ENCODE measurements at places on chromosomes 1 and 21.
A peak's percentile ranks its signal among the peaks of the same experiment; 100 is the strongest.

- peak; percentile 40 for DNase-seq
Measured at GRCh38 chr21:41816583-41817165, 49.8 kb upstream of the RIPK4 start.

DNA sequence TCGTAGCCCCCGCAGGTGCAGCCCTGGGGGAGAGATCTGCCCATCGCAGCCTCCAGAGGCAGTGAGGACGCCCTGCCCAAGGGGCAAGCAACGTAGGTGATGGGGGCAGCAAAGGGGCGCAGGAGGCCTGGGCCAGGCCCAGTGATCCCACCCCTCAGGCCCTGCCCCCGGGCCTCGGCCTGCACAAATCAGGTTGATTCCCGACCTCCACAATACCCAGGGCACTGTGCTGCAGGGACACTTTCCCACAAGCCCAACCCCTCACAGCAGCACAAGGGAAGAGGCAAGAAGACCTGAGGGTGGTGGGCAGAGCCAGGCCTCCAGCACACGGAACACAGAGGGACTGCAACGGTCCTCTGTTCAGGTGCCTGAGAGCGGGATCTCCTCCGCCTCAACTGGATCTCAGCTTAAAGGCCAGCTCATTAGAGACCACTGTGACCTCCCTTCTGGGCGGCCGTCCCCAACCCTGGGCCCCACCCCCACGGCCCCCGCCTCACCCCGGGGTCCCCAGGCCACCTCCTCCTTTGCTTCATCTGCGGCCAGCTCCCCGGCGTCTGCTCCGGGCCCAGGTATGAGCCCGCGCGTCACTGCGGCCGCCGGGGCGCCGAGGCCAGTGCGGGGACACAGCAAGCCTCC lies 812 bp upstream of the ARF1 start:
- DNase-seq = no peak

- no peak for DNase-seq
Measured at GRCh38 chr1:23594927-23595353, 35.6 kb upstream of the ID3 start.

- no peak for DNase-seq
Measured at GRCh38 chr1:241997401-241997998, 1.4 kb downstream of the MAP1LC3C start.

GRCh38 chr1:114015075-114015474 lies 35.8 kb downstream of the OLFML3 start:
- DNase-seq = no peak

GRCh38 chr1:94298861-94299260 lies 61.5 kb upstream of the ARHGAP29 start:
- DNase-seq = peak; percentile 56

GRCh38 chr1:93707956-93708355 lies 26.3 kb upstream of the BCAR3 start:
- DNase-seq = peak; percentile 78

DNA sequence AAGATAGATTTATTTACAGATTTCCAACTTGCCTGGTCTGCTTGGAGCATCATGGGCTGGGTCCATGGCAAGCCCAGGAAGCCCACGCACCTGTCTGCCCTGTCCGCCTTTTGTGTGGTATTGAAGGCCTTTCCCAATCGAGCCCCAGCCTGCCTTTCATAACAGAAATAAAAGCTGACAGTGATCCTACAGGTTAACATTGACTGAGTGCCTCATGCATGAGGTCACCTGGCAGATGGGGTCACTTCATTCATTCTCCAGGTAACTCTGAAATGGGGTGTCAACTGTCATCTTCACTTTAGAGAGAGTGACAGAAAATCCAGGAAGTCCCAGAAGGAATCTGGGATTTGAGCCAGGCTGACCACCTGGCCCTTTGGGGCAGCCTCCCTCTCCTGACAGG lies 36.3 kb upstream of the CASZ1 start:
- DNase-seq = no peak

DNA sequence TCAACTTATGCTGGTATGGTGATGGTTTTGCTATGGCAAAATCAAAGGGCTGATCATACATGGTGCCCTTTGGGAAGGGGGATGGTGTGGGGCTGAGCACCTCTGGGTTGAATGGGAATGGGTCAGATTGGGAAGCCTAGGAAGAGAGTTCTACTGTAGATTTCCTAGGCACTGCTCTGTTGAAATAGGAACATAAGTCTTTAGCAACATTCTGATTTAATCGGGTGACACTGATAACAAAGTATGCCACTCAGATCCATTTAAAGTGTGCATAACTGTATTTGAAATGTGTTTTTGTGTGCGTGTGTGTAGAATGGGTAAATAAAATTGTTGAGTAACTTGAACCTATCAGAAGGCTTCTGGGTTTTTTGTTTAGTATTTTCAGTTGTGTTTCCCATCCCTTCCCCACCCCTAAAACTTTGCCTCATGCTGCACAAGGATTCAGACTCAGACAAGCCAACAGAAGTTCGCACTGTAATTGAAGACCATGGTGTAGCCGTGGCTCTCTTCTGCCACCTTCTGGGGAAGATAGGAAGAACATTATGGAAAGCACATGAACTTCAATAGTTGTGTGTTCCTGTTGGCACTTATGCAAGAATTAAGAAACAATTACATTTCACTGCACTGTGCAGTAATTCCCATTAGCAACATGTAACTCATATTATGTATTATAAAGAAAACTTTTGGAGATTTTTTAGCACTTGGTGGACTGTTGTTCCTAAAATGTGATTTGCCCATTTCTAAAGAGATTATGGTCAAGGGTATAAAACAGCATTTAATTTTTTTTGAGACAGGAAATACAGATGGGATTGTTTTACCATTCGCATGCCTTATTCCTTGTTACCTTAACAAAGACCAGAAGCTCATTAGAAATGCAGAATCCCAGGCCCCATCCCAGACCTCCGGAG lies 10.9 kb upstream of the C4BPB start:
- peak; percentile 81 for DNase-seq

GRCh38 chr1:8555582-8555981 lies 237.7 kb downstream of the SLC45A1 start:
- DNase-seq = no peak

DNA sequence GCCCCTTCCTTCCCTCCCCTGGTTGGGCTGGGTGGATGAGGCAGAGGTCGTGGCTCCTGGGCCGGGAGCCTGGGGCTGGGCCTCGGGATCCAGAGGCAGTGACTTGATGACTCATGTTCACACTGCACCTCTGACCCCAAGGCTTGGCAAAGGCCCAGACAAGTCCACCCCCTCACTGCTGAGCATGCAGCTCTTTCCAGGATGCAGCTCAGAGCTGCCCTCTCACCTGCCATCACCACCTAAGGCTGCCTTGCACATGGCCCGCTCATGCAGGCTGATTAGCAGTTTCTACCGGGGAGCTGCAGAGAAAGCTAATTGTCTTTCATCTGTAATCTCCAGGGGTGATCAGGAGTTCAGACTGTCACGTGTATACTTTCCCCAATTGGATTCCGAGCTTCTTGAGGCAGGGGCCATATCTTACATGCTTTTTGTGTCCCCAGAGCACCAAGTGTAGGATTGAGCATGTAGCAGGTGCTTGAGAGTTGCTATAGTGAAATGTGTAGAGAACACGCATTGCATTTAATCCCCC lies 62.1 kb downstream of the LRRN2 start:
- peak; percentile 42 for DNase-seq

DNA sequence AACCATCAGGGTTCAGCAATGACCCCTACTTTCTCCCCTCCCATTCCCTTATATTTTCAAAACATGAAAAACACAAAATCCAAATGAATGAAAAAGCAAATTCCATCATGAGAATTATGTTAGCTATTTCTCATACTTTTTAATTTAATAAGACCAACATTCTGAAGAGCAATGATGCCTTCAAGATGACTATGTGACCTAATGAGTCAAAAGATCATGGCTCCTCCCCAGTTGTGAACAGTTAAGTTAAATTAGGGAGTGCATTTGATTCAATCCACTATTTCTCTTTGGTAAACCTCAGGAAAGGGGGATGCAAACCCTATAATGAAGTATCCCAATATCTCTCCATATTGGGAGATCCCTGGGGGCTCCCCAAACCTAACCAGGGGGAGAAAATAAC lies 36.5 kb downstream of the PUM1 start:
- no peak for DNase-seq

- peak; percentile 24 for DNase-seq
Measured at GRCh38 chr1:6445062-6445763, 20.6 kb downstream of the ESPN start.

DNA sequence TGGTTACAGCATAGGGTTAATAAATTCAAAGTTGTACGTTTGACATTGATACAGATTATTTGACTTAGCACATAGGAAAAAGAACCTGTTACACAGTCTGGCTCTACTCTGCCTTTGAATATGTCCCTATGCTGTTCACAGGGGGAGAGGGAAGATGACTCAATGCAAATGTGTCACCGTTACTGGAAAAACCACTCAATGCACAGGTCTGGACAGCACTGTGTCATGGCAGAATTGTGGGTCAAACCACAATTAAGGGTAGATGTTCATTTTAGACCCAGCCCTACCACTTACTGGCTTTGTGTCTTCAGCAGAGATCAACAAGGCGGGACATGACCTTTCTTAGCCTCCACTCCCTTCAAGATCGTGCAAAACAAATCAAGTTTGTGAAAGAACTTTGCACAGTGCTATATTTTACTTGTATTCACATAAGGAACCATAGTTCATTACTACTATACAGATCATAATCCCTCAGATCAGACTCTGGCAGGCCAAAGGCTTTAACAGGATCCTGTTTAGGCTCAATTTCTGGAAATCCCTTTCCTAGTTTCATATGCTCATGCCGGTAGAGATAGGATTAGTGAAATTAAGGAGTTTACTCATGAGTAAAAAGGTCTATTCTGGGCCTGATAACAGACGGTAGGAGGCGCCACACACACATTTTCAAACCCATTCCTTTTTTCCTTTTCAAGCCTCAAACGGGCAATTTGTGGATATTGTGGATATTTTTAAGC lies 22.1 kb downstream of the EIF2D start:
- peak; percentile 46 for DNase-seq

DNA sequence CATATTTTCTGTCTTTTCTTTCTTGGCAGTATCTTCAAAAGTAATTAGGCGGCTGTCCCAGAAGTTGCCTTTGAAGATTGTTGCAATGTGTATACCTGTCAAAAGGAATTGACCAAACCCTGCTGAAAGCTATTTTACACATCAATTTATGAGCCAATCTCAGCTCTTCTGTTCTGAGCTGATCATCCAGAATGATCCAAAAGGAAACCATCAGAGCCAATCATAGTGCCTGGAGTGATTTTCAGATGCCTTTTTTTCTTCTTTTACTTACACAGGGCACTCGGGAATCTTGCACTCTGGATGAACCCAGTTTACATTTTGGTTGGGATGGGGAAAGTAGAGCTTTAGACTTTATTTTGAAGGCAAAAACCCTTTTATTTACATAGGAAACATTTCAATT lies 21.8 kb upstream of the APOBEC4 start:
- DNase-seq = no peak

DNA sequence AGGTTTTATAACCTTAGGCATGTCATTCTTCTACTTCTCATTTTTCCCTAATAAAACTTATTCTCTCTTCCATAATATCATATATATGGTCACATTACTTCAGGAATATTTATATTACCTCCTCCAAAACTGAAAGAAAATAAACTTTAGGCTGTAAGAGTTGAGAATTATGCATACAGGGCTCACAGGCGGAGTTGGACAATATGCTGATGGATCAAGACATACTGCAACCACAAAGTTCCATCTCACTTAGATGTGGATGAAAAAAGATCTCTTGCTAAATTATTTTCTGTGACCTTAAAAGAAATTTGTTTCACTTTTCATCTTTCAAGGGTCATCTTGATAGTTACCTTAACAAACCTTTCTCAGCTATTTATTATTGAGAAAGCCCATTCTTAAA lies 152.6 kb upstream of the PDE4B start:
- DNase-seq = no peak

DNA sequence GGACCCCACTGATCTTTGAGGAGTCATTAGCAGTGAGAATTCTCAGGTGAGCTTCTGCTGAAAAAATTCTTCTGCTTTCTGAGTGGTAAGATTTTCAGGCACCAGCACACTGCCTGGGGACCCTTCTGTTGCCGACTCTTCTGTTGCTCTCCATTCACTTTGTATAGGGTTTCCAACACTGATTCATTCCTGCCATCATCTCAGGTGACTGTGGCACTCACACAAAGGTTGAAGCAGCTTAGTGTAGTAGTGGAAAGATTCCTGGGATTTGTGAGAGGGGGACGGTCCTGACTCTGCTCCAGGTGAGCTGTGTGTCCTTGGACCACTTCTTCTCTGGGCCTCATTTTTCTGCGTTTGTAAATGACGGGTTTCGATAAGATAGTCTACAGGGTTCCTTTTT lies 9.4 kb downstream of the UTP11 start:
- no peak for DNase-seq

GRCh38 chr1:156162430-156163037 lies 9.1 kb downstream of the SEMA4A start:
- no peak for DNase-seq

DNA sequence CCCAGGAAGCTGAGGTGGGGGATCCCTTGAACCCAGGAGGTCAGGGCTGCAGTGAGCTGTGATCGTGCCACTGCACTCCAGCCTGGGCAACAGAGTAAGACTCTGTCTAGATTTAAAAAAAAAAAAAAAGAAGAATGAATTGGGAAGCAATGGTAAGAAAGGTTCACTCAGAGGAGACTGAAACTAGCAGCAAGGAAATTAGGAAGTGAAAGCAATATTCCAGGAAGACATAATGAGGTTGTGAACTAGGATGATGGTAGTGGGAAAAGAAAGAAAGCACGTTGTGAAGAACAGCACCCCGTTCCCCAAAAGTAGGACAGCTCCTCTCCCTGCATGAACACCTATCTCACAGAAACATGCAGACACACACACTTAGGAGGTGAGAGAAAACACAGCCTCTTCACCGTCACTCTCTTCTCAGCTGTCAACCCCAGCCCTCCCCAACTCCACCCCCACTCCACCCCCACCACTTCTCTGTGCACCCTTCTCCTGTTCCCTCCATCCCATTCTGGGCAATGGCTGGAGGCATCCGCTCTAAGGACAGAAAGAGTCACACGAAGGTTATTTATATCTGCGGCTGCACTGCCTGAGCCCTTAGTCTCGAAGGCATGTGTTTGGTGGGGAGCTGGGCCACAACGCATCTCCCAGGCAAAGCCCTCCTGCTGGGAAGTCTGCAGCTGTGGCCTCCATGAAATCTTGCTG lies 101.8 kb upstream of the LPGAT1 start:
- DNase-seq = peak; percentile 76

- DNase-seq = no peak
Measured at GRCh38 chr1:41424581-41425118, 59.8 kb downstream of the EDN2 start.

- no peak for DNase-seq
Measured at GRCh38 chr1:204894031-204894430, 23.4 kb downstream of the NFASC start.

DNA sequence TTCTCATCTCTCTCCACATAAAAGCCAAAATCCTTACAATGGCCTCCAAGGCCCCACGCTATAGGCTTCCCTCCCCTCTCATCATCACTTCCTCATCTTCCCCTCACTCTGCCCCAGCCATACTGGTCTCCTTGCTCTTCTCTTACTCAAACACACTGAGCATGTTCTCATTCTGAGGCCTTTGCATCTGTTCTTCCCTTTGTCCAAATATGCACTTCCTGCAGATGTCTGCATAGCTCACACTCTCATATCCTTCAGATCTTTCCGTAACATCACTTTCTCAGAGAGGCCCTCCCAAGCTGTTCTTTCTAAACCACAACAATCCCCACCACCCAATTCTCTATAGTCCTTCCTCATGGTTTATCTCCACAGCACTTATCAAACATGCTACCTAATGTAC lies 284.1 kb downstream of the HHIPL2 start:
- no peak for DNase-seq

Data from inflammatory macrophage treated with lipopolysaccharide for 4 hours (primary cell).